Activated T-helper 9 cell treated with anti-CD3 and anti-CD28 coated beads, Interleukin-2, amount 50 U/mL, for 16 hours (primary cell): ENCODE measurements at places on chromosomes 1 and 21.

DNA sequence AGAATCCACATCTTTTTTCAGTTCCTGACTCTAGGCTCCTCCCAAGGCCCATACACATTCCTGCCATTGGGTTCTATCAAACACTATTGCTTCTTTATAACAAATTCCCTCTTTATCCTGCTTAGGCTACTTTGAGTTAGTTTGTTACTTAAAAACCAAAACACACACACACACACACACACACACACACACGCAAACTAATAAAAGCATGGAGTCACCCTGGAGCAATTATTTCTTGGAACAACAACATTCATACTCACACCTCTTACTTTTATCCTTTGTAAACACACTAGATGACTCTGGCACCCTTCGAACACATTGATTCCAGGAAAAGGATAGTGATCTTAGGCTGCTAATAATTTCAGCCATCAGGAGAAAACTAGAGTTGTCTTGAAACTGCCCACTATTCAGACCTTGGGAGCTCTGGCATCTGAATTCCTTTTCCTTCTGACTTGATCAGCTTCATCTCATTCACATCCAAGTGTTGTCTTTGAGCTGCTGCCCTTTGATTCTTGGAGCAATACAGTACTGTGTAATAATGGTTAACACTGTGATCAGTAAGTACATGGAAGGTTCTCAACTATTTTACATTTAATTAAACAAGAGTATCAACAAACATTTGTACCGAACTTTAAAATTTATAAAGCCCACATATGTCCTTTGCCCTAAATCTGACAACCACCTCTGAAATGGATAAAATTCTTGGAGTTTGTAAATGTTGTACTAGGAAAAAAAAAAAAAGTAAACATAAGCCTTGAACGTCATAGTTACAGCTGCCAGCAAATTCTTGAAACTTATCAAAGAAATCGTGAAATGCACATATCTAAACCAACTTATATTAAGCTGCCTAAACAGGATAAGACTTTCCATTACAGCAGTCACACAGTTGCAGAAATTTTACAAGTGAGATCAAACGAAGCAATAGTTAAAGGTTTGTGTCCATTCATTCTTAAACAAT lies 2.8 kb upstream of the SEC22B start:
- no peak for DNase-seq

DNA sequence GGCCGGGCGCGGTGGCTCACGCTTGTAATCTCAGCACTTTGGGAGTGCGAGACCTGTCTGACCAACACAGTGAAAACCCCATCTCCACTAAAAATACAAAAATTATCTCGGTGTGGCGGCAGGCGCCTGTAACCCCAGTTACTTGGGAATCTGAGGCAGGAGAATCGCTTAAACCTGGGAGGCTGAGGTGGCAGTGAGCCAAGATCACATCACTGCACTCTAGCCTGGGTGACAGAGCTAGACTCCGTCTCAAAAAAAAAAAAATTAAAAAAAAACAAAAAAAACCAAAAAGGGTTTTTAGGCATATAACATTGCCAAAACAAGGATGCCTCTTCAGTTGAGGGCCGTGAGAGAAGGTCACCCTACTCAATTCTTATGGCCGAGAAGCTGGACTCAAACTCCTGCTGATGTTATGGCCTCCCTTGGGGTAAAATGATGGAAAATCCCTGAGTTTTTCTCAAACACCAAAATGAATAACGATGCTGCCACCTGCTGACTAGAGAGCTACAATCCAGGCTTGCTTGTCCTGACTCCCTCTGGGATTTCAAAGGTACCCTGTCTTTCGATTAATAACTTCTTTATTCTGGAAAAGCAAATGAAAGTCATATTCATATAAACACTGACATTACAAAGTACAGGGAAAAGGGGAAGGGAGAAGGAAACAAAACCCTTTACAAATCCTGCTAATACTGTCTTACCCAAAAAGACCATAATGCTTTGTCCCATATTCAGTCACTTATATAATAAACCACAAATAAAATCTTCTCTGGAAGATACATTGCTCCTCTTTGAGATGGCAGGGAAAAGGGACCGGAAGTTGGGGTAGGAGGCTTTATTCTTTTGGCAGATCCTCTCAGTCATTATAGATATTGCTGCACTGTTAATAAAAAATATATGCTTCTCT lies 10.7 kb downstream of the RAB42 start:
- no peak for DNase-seq

DNA sequence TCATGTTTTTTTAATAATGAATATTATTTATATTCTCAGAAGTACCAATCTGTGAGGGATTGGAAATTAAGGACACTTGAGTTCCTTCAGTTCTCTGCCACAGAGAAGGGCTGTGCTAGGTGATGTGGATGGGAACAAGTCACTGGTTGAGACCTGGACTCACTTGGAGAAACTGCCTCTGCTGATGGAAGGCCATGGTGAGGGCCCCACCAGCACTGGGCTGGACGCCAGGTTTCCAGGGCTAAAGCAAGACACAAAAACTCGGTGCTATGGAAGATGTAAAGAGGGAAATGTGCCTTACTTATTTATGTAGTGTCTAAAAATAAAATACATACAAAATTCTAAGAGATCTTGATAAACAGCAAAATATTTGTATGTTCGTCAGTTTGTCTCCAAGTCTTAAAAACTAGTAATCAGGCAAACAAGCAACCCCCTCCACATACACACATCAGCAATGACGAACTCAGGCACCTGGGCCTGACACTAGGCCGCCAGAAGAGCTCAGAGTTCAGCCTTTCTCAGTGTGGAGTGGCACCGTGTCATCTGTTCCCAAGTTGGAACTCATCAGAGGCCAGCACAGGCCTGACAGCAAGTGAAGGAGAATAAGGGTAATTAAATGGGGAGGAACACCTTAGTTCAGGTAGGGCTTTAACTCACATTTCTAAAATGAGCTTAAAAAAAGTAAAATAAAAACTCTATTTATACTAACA lies 19.6 kb downstream of the SIPA1L2 start:
- no peak for DNase-seq

DNA sequence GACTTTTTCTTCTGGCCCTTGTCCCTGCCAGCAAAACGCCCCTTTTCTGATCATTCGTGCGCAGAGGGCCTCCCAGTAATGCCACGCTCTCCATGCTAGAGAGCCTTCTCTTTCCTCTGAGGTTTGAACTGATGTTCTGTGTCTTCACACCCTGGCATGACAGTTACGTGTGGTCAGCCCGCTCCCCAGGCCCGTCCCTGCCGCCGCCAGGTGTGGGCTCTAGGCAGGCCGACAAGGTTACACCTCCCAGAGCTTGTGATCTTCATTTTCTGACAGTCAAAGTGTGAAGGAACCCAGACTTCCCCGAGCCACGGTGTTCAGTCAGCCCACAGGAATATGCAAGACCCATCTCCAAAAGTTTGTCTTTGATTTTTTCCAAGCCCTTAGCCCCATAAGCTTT lies 265.6 kb downstream of the TM2D1 start:
- no peak for DNase-seq

GRCh38 chr1:30322859-30323257 lies 400.5 kb downstream of the MATN1 start:
- DNase-seq, result no peak

DNA sequence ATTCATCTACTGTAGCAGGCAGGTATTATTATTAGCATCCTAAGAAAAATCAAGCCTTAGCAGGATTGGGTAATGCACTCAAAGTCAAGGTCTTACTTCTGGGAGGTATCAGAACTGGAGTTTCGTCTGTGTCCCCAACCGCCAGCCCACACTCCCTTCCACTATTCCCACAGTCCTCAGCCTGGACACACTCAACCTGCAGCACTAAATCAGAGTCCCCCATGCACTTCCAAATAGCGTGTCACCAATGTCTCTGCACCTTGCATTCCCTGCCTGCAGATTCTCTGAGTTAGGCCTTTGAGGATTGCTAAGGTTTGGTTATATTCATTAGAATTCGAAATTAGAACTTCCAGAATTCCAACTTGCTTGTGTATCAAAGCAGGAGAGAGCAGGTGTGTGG lies 3.9 kb downstream of the LYPD8 start:
- no peak for DNase-seq
